ENCODE measurements at places on chromosomes 6 and 20. TPM values are rescaled to one million over a fixed set of nuclear protein-coding genes. Genes with fewer than 3 reads are reported as not detected.

DNA sequence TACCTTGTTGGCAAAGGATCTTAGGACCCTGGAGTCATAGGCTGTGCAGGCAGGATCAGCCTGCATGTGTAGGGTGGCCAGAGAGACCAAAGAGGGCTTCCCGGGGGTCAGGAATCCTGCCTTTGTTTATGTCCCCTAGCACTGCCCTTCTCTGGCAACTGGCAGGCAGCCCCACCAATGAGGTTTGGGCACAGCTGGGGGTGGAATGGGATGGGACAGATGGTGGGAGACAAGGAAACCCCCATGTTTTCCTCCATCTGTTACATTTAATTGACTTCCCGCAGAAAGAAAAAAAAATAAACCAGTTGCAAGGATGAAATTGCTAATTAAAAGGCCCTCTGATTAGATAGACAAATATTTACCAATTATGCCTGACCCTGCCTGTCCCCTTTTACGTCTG lies 27.6 kb downstream of the CD40 start:
- no peak for DNase-seq
- H3K4me3 ChIP-seq, result no peak overlapping the region
- peaks cover 14% of the 10 kb centered on the region for H3K27me3 ChIP-seq

The SAMD3 gene
- not detected for total RNA-seq

DNA sequence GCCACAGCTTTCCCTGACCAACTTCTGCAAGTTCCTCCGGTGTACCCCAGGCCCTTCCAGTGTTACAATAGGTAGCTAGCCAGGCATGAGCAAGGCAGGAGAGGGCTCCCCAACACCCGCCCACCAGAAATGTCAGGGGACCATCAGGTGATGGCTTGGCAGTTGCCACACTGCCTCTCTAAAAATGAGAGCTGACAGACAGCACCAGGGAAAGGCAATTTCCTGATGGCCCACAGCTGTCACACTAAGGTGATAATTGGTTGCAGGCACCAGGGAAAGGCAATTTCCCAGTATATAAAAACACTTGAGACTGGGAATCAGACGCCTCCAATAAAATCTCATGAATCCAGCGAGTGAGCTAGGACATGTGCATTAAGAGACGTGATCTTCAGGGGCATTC lies 49.9 kb downstream of the PXDC1 start:
- H3K27me3 ChIP-seq, result no peaks in the 10 kb centered on the region
- H3K4me3 ChIP-seq, result no peak overlapping the region
- no peaks in the 10 kb centered on the region for H3K36me3 ChIP-seq

The APCDD1L gene
- total RNA-seq, result 0.60 TPM

- no peak overlapping the region for H3K4me3 ChIP-seq
- no peaks in the 10 kb centered on the region for H3K27me3 ChIP-seq
- DNase-seq, result no peak
- H3K4me1 ChIP-seq, result peaks cover 13% of the 10 kb centered on the region
- H3K36me3 ChIP-seq, result no peaks in the 10 kb centered on the region
- no peak overlapping the region for H3K27ac ChIP-seq
Measured at GRCh38 chr6:14193524-14193923, 76.0 kb downstream of the CD83 start.

The OR2H2 gene
- not detected for total RNA-seq

The HLA-DQA2 gene
- not detected for total RNA-seq

DNA sequence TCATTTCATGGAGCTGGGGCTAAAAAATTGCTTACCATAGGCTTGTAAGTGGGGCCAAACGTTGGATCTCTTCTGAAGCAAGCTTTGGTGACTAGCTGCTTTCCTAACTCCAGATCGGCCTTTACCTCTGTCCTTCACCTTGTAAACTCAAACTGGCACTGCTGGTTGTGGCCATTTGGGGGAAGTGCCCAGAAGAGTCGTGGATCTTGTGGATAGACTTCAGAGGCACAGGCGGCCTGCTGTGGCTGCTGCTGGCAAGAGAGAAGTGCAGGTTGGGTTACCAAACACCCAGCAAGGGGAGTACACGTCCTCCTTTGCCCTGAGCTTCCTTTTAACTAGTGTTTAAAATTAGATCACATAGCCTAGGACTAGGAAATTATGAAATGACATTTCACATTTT lies 36.8 kb upstream of the KLHL31 start:
- H3K27ac ChIP-seq, result no peak overlapping the region
- no peaks in the 10 kb centered on the region for H3K27me3 ChIP-seq
- H3K4me3 ChIP-seq, result no peak overlapping the region
- DNase-seq, result no peak

The PPP1R16B gene
- total RNA-seq, result 8.4 TPM

The COL20A1 gene
- total RNA-seq, result not detected

The DACT2 gene
- 0.21 TPM for total RNA-seq

The CAPN11 gene
- total RNA-seq, result 1.8 TPM

GRCh38 chr6:55239099-55239498 lies 64.8 kb downstream of the HCRTR2 start:
- H3K4me3 ChIP-seq, result no peak overlapping the region
- H3K36me3 ChIP-seq, result no peaks in the 10 kb centered on the region
- no peak overlapping the region for H3K27ac ChIP-seq
- no peaks in the 10 kb centered on the region for H3K27me3 ChIP-seq
- DNase-seq, result peak; percentile 26

GRCh38 chr20:19074356-19074755 lies 138.1 kb upstream of the SLC24A3 start:
- H3K27ac ChIP-seq, result no peak overlapping the region
- H3K4me3 ChIP-seq, result no peak overlapping the region
- H3K36me3 ChIP-seq, result no peaks in the 10 kb centered on the region
- H3K4me1 ChIP-seq, result no peaks in the 10 kb centered on the region
- no peaks in the 10 kb centered on the region for H3K27me3 ChIP-seq

GRCh38 chr20:8228315-8228714 lies 96.2 kb downstream of the PLCB1 start:
- H3K27me3 ChIP-seq, result no peaks in the 10 kb centered on the region
- H3K4me3 ChIP-seq, result no peak overlapping the region
- no peaks in the 10 kb centered on the region for H3K4me1 ChIP-seq
- no peak for DNase-seq
- no peaks in the 10 kb centered on the region for H3K36me3 ChIP-seq

GRCh38 chr20:34315236-34315635 lies 12.1 kb upstream of the AHCY start:
- no peaks in the 10 kb centered on the region for H3K27me3 ChIP-seq
- H3K27ac ChIP-seq, result no peak overlapping the region
- no peak for DNase-seq
- H3K4me3 ChIP-seq, result no peak overlapping the region

GRCh38 chr6:53567701-53568100 lies 22.8 kb upstream of the GCLC start:
- no peak overlapping the region for H3K27ac ChIP-seq
- no peak for DNase-seq
- H3K4me3 ChIP-seq, result no peak overlapping the region
- H3K4me1 ChIP-seq, result no peaks in the 10 kb centered on the region

GRCh38 chr6:161366301-161366923 lies 92.6 kb upstream of the AGPAT4 start:
- no peak overlapping the region for H3K27ac ChIP-seq
- no peaks in the 10 kb centered on the region for H3K36me3 ChIP-seq
- H3K4me1 ChIP-seq, result no peaks in the 10 kb centered on the region
- H3K4me3 ChIP-seq, result no peak overlapping the region
- H3K27me3 ChIP-seq, result no peaks in the 10 kb centered on the region
- DNase-seq, result no peak

DNA sequence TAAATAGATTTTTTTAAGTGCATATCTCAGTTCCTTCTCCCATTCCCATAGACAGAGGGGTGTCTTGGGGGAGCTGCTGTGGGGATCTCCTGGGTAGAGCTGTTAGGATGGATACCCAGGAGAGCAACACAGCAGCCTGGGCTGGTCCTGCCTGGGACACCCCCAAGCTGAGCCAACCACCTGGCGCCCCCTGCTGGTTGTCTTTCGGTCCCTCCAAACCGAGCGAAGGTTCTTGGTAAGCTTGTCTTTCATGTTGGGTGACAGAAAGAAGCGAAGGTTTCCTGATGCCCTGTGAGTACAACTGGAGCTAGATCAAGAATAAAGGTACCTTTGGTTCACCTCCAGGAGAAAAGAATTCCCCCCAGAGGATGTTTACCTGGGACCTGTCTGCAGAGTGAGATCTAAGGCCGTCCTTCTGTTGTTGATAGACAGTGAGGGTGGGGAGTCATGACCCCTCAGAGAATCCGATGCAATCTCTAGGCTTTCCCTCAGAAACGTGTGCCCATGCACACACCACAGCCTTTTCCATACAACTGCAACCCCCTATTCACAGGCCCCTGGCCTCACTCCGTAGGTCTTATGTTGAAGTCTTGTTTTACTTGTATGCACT lies 50.8 kb downstream of the SNX9 start:
- H3K4me1 ChIP-seq, result peaks cover 3% of the 10 kb centered on the region
- no peak overlapping the region for H3K27ac ChIP-seq
- H3K27me3 ChIP-seq, result no peaks in the 10 kb centered on the region
- H3K4me3 ChIP-seq, result no peak overlapping the region
- peak; percentile 87 for DNase-seq

- peaks cover under 1% of the 10 kb centered on the region for H3K36me3 ChIP-seq
- peak overlapping the region; percentile 82 for H3K27ac ChIP-seq
- H3K4me3 ChIP-seq, result peak overlapping the region; percentile 69
Measured at GRCh38 chr6:29749308-29749662, 26.1 kb downstream of the HLA-F start.

- peak overlapping the region; percentile 62 for H3K27ac ChIP-seq
- DNase-seq, result no peak
- H3K36me3 ChIP-seq, result no peaks in the 10 kb centered on the region
- H3K4me3 ChIP-seq, result no peak overlapping the region
- H3K27me3 ChIP-seq, result no peaks in the 10 kb centered on the region
- H3K4me1 ChIP-seq, result peaks cover 23% of the 10 kb centered on the region
Measured at GRCh38 chr20:53866794-53867740, 203.3 kb downstream of the BCAS1 start.

DNA sequence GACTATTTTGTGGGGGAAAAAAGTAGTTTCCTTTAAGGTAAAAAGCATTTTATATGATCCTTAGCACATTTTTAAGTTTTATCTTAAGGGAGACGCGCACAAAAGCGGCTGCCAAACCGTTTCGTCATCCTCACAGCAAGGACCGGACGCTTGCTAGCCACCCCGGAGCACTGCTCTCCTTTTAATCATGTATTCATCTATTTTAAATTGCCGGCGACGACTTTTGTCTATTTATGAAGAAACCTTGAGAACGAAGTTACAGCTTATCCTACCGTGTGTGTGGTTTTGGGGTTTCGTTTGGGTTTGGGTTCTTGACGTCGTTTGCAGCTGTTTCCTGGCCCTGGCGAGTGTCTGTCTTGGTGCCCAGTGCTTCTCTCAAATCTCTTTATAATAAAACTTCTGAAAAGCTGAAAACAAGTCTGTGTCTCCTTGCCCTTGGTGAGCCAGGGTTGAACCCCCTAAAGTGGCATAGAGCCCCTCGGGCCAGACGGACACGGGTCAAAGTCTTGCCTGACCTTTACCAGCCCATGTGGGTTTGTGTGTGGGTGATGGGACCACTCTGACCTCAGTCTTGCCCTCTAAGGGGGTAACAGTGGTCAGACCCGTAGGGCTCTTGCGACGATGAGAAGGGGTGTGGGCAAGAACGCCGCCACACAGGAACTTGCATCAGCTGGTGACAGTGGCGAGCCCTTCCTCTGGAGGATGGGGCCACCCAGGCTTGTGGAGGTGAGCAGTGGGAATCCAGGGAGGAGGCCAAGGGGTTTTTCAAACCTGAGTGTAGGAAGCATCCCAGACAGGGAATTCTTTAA lies 117.6 kb downstream of the JPH2 start:
- H3K27ac ChIP-seq, result no peak overlapping the region
- no peaks in the 10 kb centered on the region for H3K4me1 ChIP-seq
- H3K4me3 ChIP-seq, result no peak overlapping the region
- H3K27me3 ChIP-seq, result peaks cover 7% of the 10 kb centered on the region

GRCh38 chr20:47754946-47755652 lies 30.2 kb downstream of the SULF2 start:
- no peak overlapping the region for H3K27ac ChIP-seq
- no peak overlapping the region for H3K4me3 ChIP-seq
- H3K4me1 ChIP-seq, result peaks cover 1% of the 10 kb centered on the region
- DNase-seq, result no peak
- H3K36me3 ChIP-seq, result no peaks in the 10 kb centered on the region

- no peaks in the 10 kb centered on the region for H3K36me3 ChIP-seq
- no peaks in the 10 kb centered on the region for H3K27me3 ChIP-seq
- no peak overlapping the region for H3K27ac ChIP-seq
- H3K4me3 ChIP-seq, result no peak overlapping the region
- H3K4me1 ChIP-seq, result no peaks in the 10 kb centered on the region
Measured at GRCh38 chr6:6771224-6771945, 182.9 kb downstream of the LY86 start.

DNA sequence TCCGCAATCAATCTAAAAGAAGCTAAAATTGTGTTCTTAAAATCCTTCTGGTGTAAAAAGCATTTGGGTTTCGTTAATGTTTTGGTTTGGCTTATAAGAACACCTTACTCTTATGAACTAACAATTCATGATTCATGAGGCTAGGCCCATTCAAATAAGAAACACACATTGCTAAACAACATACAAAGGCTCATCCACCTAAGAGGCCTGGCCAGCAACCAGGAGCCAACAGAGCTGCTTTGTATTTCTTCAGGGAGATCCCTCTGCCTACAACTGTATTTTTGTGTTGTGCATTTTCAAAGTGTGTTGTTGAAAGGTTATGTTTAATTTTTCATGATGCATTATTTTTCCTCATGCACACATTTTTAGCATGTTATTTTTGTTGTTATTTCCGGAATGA lies 98.6 kb downstream of the PTPRK start:
- peaks cover 10% of the 10 kb centered on the region for H3K4me1 ChIP-seq
- no peak overlapping the region for H3K27ac ChIP-seq
- H3K27me3 ChIP-seq, result no peaks in the 10 kb centered on the region
- DNase-seq, result no peak

The C6orf15 gene
- not detected for total RNA-seq

The MEP1A gene
- not detected for total RNA-seq

DNA sequence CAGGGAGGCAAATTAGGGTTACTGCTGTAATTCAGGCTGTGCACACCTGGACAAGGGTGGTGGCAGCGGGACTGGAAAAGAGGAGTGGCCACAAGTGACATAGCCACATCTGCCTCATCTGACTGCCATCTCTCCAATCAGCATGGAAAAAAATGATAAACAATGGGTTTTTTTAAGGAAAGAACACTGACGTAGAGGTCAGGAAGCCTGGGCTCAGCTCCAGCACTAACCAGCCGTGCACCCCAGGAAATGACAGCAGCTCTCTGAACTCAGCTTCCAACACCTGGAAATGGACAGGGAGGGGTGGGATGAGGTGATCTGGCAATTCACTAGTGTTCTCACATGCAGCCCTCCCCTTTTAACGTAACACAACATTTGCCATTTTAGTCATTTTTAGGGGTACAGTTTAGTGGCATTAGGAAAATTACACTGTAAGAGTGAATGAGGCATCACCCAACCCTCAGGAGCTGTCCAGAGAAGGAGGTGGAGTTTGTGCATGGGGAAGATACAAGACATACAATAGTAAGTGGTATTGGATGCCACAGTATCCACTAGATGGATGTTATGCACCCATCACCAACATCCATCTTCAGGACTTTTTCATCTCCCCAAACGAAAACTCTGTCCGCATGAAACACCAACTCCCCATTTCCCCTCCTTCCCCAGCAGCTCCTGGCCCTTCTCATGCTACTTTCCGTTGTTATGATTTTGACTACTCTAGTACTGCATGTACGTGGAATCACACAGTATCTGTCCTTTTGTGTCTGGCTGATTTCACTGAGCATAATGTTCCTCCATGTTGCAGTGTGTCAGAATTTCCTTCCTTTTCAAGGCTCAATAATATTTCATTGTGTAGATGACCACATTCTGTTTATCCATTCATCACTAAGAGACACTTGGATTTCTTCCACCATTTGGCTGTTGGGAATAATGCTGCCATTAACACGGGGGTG lies 215.5 kb upstream of the ECI2 start:
- H3K36me3 ChIP-seq, result no peaks in the 10 kb centered on the region
- no peaks in the 10 kb centered on the region for H3K27me3 ChIP-seq
- no peak overlapping the region for H3K4me3 ChIP-seq
- H3K4me1 ChIP-seq, result peaks cover 29% of the 10 kb centered on the region
- peak overlapping the region; percentile 83 for H3K27ac ChIP-seq
